ENCODE measurements at places on chromosomes 2 and 18. TPM values are rescaled to one million over a fixed set of nuclear protein-coding genes. Genes with fewer than 3 reads are reported as not detected.

The KYNU gene
- not detected for total RNA-seq

DNA sequence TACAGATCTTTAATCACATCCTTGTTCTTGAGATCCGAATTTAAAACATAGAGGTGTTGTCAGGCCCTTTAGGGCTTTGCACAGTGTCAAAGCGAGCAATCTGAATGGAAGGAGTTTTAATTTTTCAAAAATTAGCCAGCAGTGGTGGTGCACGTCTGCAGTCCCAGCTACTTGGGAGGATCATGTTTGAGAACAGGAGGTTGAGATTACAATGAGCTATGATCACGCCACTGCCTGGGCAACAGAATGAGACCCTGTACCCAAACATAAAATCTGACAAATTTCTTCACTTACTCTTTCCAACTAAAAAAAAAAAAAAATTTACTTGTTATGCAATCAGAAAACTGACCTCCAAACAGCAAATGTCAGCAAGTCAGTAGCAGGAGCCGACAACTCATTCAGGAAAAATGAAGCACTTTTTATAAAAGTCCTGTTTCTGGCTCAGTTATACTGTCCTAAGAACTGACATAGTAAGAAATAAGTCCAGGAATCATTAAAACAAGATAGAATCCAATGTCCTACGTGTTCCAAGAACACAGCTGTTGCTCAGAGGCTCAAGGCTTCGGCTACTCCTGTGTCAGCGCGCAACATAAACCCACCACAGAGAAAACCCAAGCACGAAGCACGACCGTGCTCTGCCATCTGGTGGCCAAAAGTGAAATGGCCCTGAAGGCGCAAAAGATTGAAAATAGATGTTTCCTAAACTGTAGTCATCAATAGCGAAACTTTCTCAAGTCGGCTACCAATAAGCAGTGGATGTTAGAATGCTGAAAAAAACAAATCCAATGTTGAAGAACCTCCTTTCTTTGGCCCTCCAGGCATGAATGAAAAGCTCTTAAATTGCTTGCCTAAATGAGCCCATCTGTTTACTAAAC lies 138.1 kb downstream of the INO80D start:
- DNase-seq: peak; percentile 76

DNA sequence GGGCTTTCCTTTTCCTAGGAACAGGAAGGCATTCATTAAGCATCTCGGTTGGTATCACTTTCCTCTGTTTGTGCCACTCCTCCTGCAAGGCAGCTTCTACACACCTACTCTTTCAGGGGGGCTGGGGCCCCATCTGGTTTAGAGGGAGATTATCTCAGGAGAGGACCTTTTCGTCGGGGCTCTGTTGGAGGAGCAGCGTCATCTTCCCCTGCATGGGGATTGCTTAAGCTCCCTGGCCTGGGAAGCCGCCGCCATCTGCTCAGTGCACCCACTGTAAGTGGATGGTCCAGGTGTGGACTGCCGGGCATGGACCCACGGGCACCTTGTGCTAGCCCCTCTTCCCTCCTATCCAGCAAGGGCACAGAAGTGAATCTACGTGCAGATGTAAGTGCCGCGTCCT lies 355.3 kb upstream of the SMIM21 start:
- DNase-seq: no peak

- no peak for DNase-seq
Measured at GRCh38 chr2:96584017-96584416, 47.5 kb downstream of the ARID5A start.

GRCh38 chr2:30704309-30705020 lies 102.8 kb downstream of the CAPN13 start:
- no peak for DNase-seq

GRCh38 chr18:48364146-48364545 lies 45.0 kb downstream of the ZBTB7C start:
- DNase-seq: no peak

DNA sequence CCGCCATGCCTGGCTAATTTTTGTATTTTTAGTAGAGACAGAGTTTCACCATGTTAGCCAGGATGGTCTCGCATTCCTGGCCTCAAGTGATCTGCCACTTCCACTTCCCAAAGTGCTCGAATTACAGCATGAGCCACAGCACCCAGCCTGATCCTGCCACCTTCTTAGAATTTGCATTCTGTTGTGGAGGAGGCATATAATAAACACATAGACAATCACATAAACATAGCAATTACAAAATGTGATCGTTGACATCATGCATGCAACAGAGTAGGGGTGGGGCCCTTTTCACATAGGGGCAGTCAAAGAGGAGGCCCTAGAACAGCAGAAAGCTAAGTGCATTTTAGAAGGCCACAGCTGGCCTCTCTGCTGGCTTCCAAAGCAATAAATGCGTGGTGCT lies 39.9 kb upstream of the TSPYL6 start:
- DNase-seq: no peak

GRCh38 chr2:48569433-48569832 lies 39.5 kb downstream of the STON1 start:
- DNase-seq: no peak
